Motor neuron (in vitro differentiated cells): ENCODE measurements at places on chromosomes 16 and 17.
A peak's percentile ranks its signal among the peaks of the same experiment; 100 is the strongest.

- ATAC-seq = no peak
Measured at GRCh38 chr16:64409783-64410210, 712.1 kb downstream of the CDH11 start.

- ATAC-seq = no peak
Measured at GRCh38 chr16:8867932-8868415, 832 bp downstream of the CARHSP1 start.

- no peak for ATAC-seq
Measured at GRCh38 chr17:52979921-52980320, 821.4 kb upstream of the CA10 start.

DNA sequence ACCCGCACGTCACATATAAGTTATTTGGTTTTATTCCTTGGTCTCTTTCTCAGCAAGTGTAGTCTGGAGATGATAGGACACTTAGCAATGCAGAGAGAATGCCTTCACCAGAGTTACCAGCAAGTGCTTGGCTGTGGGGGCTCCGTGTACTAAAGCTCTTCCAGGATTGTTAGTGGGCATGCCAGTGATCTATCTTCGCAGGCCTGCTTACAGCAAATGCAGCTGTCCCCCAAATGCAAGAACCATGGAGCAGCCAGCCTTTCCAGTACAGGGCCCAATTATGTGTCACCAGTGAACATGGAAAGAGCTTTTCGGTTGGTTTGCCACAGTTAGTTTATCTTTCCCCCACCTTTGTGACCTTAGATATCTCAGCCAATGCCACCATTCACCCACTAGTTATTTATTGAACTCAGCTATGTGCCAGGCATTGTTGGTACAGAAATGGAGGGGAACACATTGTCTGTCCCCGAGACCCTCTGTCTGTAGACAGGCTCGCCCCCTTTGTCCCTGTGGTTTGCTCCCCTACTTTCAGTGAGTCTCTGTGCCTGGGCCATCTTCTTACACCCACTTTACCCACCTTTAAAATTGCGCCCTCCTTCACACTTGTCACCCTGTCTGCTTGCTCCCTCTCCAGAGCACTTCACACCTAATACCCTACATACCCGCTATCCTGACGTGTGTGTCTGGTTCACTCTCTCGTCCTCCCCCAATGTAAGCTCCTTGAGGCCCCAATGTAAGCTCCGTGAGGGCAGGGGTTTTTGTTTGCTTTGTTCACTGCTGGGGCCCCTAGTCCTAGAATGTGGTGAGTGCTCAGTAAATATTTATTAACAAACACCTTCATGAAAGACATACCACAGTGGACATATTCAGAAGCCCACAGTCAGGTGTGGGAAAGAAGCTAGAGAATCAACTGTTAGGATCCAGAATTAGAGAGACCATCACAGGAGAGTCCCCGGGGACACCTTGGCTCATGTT, 13.3 kb downstream of the USP10 start:
- no peak for ATAC-seq

- ATAC-seq = no peak
Measured at GRCh38 chr16:61581417-61582046, 454.7 kb downstream of the CDH8 start.

DNA sequence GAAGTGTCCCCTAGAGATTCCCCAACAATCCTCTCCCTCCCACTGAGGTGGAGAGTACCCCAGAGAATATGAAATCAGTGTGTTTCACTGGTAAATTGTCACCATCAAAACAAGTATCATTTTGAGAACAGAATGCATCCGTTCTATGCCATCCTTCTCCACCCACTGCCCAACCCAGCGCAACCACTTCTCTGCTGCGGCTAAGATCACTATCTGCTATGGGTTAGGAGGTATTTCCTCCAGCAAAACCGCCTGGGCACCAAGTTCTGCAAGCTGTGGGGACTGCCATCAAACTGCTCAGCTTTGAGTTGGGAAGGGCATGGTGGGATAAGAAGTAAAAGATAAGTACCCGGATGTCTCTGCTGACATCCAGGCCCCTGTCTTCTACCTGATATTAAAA, 24.4 kb downstream of the CNTNAP1 start:
- ATAC-seq = no peak

GRCh38 chr17:66975614-66976378, 11.3 kb downstream of the CACNG4 start:
- peak; percentile 40 for ATAC-seq

- no peak for ATAC-seq
Measured at GRCh38 chr16:74903120-74903519, 81.8 kb downstream of the WDR59 start.

DNA sequence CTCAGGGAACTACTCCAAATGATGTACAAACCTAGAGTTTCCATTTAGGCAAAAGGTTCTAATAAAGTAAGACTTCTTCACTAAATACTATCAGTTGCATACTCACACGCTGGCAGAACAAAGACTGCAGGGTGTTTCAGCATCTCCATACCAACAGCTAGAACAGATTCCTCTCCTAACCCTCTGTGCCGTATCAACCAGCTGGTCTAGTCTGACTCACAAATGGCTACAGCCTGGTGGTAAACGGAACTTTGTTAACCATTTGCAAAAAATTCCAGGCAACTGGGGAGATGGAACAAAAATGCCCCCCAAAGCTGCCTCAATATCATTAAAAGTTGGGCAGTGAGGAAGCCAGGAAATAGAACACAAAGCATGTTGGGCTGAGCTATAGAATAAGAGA, 217.1 kb downstream of the GRIN2A start:
- no peak for ATAC-seq

GRCh38 chr16:1501630-1502029, 8.5 kb downstream of the TELO2 start:
- ATAC-seq = no peak

GRCh38 chr17:74822939-74823367, 36.7 kb downstream of the GRIN2C start:
- no peak for ATAC-seq

GRCh38 chr17:82023447-82024241, 539 bp downstream of the LRRC45 start:
- peak; percentile 29 for ATAC-seq

- no peak for ATAC-seq
Measured at GRCh38 chr17:78294356-78294755, 62.9 kb downstream of the TMEM235 start.

DNA sequence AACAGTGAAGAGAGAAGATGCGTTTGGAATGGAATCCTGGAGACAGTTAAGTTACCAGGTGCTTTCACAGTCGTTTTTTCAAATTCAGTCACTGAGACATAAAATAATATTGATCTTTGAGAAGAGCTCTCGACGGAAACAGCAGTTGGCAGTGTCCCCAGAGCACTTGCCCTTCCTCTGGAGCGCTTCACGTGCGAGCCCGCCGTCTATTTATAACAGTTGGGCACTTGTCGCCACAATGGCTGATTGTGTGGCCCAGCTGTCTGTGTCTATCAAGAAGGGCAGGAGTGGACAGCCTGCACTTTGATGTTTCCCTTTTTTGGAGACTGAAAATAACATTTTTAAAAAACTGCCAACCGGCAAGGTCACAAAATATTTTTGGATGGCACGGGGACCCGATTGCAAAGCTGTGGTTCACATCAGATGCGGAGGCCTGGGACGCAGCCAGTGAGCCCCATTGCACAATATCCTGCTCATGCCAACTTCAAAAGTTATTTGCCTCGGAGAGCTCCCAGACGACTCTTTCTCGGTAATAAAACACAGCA, 62.9 kb downstream of the ADCY9 start:
- ATAC-seq = peak; percentile 31

GRCh38 chr17:79974566-79975497, 60.8 kb downstream of the TBC1D16 start:
- no peak for ATAC-seq

- peak; percentile 1 for ATAC-seq
Measured at GRCh38 chr16:50741225-50741780, 583 bp upstream of the CYLD start.

DNA sequence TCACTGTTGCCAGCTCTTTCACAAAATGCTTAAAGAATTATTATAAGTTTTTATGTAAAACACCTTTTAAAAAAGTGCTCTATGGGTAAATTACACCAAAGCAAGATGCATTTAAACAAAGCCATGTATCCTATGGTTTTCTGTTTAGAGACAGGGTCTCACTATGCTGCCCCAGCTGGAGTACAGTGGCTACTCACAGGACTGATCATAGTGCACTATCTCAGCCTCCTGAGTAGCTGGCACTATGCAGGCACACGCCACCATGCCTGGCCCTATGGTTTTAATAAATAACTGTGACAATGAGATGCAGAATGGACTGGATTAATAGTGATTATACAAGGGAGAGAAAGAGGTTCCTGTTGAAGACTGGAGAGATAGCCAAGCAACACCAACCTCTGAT, 40.2 kb downstream of the SPOP start:
- ATAC-seq = no peak

DNA sequence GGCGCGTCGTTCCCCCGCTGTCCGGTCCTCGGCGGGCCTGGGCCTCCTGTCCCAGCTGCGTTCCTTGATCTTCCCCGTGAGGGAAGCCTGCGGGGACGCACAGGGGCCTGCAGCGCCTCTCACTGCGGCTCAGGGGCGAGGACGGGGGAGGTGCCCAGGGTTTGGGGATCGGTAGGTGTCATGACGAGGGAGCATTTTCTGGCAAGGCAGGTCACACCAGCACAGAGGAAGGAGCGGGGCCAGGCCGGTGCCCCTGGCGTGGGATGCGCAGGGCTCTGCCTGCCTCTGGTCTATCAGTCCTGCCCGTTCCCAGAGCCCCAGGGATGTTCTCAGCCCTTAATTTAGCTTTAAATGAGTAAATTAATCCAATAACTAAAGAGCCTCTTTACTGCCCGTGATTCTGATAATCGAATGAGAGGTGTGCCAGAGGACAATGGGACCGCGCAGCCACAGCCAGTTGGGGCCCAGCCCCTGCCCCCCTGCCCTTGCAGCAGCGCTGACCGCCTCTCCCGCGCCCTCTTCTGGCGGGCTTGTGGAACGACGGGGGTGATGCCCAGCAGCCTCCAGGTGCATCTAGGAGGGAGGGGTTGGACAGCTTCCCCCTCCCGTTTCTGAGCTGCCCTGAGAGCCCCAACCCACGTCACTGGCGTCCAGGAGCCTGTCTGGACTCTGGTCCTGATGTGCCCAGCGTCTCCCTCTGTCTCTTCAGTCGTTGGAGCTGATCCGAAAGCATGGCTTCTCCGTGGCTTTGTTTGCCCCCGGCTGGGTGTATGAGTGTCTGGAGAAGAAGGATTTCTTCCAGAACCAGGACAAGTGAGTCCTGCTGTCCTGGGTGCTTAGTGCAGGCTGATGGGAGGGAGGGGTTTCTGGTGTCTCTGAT, 7.9 kb downstream of the ENGASE start:
- peak; percentile 48 for ATAC-seq
